ENCODE measurements at places on chromosomes 1 and 21.

GRCh38 chr1:38088791-38089190 lies 42.2 kb upstream of the POU3F1 start:
- no peak for DNase-seq

DNA sequence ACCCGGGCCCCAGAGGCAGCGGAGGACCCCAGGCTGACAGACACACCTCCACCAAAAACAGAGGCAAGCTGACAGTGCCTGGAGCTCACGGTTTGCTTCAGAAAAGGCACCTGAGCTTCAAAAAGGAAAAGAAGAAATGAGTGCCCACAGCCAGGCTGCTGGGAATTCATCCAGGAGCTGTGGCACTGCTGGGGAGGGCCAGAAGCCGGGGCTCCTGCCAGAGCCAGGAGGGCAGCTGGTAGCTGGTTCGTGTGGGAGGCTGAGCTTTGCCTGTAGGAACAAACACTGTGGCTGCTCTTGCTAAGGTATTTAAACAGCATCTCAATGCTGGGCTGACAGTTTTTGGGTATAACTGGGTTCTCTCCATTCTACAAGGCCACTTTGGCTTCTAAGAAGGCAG lies 19.5 kb downstream of the KCNJ6 start:
- DNase-seq: no peak

DNA sequence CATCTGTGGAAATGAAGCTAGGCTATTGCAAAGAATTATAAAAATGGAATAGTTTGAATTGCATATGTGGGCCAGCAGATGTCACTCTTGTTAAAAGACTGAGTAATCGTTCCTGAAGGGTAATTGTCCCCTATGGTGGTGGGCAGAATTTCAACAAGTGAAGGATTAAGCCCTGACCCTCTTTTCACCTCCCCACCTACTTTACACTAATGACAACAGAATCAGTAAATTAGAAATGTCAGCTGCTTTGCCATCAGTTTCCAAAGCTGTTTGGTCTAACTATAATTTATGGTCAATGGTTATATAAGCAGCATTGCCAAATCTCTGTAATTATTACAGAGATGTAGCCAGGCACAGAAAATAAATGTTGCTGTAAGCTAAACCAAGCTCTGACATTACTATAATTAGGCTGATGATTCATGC lies 898.6 kb downstream of the AMY1C start:
- DNase-seq: peak; percentile 13

GRCh38 chr1:48937732-48938131 lies 161.0 kb upstream of the BEND5 start:
- DNase-seq: no peak

DNA sequence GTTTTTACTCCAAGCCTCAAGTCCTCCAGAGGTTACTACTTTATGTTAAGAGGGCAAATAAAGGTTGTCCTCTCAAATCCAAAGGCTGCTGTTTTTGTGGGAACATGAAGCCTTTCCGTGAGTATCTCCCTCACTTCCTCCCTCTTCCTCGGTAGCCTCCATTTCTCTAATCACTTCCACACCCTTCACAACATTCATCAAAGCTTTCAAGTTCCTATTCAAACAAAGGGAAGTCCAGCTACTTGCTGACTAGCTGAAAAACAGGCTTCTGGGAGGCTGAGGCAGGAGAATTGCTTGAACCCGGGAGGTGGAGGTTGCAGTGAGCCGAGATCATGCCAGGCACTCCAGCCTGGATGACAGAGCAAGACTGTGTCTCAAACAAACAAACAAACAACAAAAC lies 6.6 kb upstream of the CD48 start:
- no peak for DNase-seq

DNA sequence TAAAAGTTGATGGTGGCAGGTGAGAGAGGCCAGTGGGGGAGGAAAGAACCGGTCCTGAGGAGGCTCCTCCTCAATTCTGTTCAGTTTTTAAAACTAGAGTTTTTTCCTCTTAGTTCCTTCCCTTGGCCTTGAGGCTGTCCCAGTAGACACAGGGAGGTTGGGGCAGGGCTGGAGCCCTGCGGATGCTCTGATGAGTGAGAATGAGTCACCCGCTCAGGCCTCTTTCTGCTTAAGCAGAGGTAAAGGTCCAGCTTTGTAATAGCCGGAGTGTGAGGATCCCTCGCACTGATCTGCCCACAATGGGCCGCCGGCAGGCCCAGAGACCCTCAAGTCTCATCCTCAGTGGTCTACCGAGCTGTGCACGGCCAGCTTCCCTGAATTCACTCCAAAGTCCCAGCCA lies 49.6 kb upstream of the IRF2BP2 start:
- DNase-seq: peak; percentile 66

DNA sequence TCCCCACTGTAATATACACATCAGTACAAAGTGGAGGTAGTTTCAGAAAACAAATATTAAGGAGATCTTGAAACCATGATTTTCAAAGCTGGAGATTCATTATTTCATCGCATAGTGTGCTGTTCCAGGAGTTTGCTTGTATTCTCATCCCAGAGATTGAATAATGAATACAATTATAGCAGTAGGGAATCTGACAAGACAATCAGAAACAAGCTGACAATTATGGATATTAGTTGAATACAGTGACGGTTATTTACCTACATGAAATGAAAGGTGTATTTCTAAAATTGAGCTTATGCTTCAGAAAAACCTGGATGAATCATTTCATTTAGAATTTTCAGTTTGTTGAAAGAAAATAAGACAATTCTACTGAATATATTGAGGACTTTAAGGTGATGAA lies 2119.0 kb downstream of the MRPL39 start:
- DNase-seq: no peak

- peak; percentile 49 for DNase-seq
Measured at GRCh38 chr1:39142401-39143060, 62.0 kb upstream of the MACF1 start.

DNA sequence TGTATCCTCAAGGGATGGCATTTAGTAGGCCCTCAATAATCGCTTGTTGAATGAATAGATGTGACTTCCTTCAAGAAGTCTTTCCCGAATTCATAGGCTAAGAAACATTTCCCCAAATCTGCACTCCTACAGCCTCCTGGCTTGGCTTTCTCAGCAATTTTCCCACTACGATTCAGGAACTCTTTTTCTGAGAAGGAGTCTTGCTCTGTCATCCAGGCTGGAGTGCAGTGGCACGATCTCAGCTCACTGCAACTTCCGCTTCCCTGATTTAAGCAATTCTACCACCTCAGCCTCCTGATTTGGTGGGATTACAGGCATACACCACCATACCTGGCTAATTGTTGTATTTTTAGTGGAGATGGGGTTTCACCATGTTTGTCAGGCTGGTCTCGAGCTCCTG lies 37.9 kb upstream of the IFFO2 start:
- no peak for DNase-seq

DNA sequence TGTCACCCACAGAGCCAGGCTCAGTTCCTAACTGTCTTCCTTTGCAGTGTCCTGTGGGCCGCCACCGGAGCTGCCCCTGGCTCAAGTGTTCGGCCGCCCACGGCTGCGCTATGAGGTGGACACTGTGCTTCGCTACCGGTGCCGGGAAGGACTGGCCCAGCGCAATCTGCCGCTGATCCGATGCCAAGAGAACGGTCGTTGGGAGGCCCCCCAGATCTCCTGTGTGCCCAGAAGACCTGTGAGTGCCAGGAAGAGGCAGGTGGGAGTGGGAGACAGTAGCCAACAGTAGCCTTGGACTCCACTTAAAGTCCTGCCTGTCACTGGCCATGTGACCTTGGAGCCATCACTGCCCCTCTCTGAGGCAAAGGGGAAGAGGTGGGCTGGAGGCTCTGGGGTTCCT lies 16.6 kb downstream of the BCAN start:
- no peak for DNase-seq

- DNase-seq: no peak
Measured at GRCh38 chr1:74703386-74704182, 29.3 kb downstream of the CRYZ start.

- no peak for DNase-seq
Measured at GRCh38 chr1:22612671-22613571, 23.5 kb upstream of the C1QA start.

GRCh38 chr1:100699744-100700143 lies 19.8 kb upstream of the VCAM1 start:
- DNase-seq: peak; percentile 53

DNA sequence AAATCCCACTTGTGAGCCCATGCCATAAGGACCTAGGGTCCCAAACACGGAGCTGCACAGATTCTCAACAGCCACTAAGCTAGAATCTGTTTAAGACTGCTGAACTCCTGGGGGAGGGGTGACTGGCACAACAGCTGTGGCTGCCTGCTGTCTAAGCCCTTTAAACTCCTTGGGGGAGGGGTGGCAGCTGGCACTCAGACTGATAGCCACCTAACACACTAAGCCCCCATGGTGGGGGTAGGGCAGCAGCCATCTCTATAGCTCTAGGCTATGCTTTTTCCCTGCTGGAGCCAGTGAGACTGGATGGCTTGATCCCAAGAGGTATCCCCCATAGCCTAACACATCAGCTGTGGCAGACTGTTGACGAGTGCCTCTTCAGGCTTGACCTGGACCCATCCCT lies 73.3 kb upstream of the FMO3 start:
- no peak for DNase-seq

DNA sequence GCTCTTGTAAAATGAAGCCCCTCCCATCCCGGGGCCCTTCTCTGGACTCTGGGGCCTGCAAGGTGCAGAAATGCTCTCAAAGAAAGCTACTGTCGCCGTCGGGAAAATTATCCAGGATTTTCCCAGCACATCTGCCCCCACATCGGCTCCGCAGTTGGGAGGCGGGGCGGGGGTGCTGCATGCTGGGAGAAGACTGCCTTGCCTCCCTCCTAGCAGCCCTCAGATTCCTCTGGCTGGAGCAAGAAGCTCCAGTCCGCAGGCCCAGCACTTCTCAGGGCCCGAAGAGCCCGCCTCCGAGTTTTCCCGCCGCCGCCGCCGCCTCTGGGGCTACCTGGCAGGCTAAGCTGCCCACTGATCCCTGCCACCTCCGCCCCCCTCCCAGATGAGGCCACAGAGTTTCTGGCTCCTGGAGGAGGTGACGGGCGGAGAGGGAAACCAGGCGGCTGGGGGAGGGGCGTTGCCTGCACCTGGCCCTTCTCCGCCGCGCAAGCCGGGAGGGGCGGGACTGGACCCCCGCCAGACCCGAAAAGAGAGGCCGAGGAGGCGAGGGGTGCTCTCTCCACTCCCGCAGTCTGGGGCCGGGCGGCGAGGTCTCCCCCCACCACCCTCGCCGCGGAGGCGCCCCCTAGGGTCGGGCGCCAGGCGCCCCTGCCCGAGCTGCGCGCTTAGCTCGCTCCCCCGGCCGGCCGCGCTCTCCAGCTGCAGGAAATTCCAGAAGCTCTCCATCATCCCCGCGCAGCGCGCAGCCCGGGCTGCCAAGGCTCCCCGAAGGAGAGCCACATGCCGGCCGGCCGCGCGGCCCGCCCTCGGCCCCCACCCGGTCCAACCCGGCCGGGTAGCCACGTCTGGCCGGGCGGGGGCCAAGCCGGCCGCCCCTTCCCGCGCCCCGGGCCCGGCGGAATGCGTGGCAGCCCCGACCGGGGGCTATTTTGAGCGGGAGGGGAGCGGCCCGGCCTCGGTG lies 28.8 kb downstream of the AHDC1 start:
- peak; percentile 90 for DNase-seq

- no peak for DNase-seq
Measured at GRCh38 chr21:44653123-44653522, 1.3 kb downstream of the KRTAP12-4 start.

GRCh38 chr1:94686882-94687281 lies 133.3 kb upstream of the SLC44A3 start:
- DNase-seq: no peak

- peak; percentile 60 for DNase-seq
Measured at GRCh38 chr1:91173346-91173890, 151.6 kb upstream of the ZNF644 start.

DNA sequence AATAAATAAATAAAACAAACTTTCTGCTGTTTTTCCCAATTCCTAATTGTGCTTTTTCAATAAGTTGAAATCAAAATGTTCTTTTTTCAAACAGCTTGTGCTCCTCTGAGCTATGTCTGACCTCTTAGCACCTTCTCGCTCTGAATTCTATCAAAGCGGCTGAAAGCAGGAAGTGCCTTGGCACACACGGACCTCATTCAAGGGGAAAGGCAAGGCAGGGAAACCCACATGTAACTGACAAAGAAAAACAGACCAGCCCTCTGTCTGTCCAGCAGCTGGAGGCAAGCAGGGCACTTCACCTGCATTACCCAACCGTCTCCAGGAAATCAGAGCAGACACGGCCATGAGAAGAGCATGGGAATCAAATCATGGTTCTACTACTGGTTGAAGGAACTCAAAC lies 56.7 kb downstream of the PLPP3 start:
- DNase-seq: no peak

GRCh38 chr1:108664481-108664880 lies 3.6 kb upstream of the HENMT1 start:
- no peak for DNase-seq

DNA sequence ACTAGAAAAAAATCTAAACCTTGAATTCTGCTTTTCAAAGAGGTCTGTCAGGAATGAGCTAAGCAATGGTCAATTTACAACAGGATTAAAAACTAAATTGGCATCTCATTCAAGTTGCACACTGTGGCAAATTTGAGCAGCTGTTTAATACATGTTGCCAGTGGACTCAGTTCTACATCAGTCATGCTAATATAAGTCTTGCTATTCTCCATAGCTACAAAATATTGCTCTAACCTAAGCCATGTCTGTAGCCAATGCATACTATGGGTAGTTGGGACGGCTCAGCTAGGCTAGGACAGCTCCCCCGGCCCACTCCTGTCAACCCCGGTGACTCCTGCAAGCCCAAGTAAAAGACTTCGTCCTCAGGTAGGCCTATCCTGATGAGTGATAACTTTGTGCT lies 10.9 kb upstream of the VAV3 start:
- DNase-seq: no peak

- no peak for DNase-seq
Measured at GRCh38 chr1:17603091-17603841, 63.8 kb downstream of the ARHGEF10L start.

DNA sequence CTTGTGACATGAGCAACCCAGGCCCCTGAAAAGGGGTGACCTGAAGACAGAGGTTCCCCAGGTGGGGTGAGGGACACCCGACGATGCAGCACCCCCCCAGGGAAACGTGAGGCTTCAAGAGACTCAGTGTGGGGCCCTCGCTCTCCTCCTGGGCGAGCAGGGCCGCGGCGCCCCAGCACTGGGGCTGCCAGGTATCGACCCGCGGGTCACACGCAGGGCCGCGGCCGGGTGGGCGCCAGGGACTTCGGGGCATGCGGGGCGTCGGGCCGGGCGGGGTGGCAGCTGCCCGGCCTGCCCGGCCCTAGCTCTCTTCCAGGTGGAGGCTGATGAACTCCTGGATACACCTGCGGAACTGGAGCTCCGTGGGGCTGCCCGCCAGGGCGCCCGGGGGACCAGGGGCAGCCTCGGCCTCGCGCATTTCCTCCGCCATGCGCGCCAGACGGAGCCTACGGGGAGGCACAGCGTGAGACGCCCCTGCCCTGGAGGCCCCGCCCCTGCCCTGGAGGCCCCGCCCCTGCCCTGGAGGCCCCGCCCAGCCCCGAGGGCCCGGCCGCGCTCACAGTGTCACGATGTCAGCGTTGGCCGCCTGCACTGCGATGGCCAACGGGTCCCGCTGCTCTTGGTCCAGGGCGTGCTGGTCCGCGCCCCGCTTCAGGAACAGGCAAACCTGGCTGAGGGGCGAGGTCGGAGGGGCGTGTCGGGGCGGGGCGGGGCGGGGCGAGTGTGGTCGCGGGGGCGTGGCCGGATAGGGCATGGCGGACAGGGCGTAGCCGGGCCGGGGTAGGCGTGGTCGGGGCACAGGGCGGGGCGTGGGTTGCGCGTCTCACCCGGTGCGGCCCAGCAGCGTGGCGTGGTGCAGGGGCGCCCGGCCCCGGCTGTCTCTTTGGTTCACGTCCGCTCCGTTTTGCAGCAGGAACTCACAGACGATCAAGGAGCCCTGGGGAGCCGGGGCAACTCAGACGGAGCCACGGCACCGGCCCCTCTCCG lies 13.3 kb downstream of the SCNN1D start:
- DNase-seq: no peak

All from fibroblast of skin of scalp (primary cell).